Mesothelial cell of epicardium (in vitro differentiated cells): ENCODE measurements at places on chromosomes 2 and 18. TPM values are rescaled to one million over a fixed set of nuclear protein-coding genes. Genes with fewer than 3 reads are reported as not detected.

DNA sequence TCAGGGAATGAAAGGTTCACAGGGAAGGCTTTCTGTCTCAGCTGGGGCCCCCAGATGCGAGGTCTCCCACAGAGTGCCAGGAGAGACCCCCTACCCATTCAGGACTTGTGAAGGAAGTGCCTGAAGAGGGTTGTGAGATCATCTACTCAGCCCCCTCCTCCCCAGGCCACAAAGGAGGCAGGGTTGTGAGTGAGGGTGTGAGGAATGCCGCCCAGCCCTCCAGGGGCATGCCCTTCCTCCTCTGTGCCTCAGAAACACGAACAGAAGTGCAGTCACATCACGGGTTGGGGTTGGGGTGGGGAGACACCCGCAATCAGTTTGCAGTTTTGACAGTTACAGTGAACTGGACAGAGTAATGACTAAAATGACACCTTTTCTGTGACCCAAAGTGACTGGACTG is 5.0 kb downstream of the MAL start:
- H3K27ac ChIP-seq: no peak overlapping the region
- H3K36me3 ChIP-seq: no peaks in the 10 kb centered on the region
- H3K4me1 ChIP-seq: peaks cover 10% of the 10 kb centered on the region
- no peak overlapping the region for H3K4me3 ChIP-seq
- peaks cover 78% of the 10 kb centered on the region for H3K27me3 ChIP-seq

DNA sequence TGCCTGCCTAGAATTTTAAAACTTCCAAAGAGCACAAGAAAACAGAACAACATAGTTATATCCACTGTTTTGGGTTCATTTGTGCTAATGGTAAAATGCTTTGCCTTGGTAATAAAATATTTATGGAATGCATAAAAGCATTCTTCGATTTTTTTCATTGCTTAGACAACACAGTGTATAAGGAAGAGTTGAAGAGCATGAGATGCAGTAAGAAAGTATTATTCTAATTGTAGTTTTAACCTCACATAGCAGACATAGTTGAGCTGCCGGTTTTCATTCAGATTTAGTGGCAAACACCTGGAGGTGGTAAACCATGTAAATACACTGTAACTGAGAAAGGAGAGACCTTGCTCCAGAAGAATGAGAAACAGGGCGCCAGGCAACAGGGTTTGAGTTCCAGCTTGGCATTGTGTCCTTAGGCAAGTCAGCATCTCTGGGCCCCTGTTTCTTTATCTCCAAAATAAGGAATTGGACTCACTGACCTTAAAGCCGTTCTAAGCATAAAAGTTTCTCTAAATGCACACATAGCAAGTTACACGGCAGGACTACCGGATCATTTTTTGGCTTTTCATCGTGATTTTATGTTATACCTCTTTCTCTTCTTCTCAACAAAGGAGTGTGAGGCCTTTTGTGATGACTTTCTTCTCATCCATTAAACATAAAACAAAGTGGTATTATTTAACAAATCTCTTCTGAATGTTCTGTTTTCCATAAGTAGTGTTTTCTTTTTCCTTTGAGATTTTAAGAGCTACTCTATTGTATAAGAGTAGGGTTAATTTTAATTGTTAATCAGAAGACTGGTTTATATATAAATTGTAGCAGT is 7.9 kb downstream of the UGP2 start:
- H3K27ac ChIP-seq: peak overlapping the region; percentile 97
- H3K36me3 ChIP-seq: peaks cover 2% of the 10 kb centered on the region
- no peak for DNase-seq
- peaks cover 82% of the 10 kb centered on the region for H3K4me1 ChIP-seq
- H3K4me3 ChIP-seq: no peak overlapping the region

The CRACDL gene
- total RNA-seq: 1.1 to 1.7 TPM (median 1.7 TPM) in 3 replicates

The LIMS4 gene
- 0.82 to 1.8 TPM (median 1.2 TPM) in 3 replicates for total RNA-seq

The APCDD1 gene
- total RNA-seq: 104 to 111 TPM (median 107 TPM) in 3 replicates

The STON1 gene
- 35.0 to 36.5 TPM (median 35.8 TPM) in 3 replicates for total RNA-seq
